ENCODE measurements at places on chromosomes 16 and 17.

GRCh38 chr17:37256627-37257026, 119.2 kb upstream of the C17orf78 start:
- DNase-seq, result no peak

- no peak for DNase-seq
Measured at GRCh38 chr16:20905576-20905975, 5.0 kb downstream of the LYRM1 start.

DNA sequence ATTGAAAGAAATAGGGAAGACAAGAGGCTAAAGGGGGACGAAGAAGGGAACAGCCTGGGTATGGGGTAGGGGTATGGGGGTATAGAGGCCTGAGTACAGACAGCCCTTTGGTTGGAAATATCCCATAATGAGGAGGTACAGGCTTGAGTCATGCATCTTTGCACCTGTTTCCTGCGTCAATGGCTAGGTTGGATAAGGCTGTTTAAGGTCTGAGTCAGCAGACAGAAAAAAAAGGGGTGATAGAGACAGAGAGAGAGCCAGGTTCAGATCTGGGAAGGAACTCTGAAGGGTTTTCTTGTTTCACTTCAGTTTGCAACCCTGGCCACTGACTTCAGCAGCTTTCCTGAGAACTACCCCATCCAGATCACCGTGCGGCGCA, 8.5 kb downstream of the FNDC8 start:
- peak; percentile 60 for DNase-seq

- no peak for DNase-seq
Measured at GRCh38 chr17:70644096-70644495, 474.8 kb downstream of the KCNJ2 start.
